Breast epithelium (tissue), 4 donors: ENCODE measurements at places on chromosomes 3 and 15. TPM values are rescaled to one million over a fixed set of nuclear protein-coding genes. Genes with fewer than 3 reads are reported as not detected.

DNA sequence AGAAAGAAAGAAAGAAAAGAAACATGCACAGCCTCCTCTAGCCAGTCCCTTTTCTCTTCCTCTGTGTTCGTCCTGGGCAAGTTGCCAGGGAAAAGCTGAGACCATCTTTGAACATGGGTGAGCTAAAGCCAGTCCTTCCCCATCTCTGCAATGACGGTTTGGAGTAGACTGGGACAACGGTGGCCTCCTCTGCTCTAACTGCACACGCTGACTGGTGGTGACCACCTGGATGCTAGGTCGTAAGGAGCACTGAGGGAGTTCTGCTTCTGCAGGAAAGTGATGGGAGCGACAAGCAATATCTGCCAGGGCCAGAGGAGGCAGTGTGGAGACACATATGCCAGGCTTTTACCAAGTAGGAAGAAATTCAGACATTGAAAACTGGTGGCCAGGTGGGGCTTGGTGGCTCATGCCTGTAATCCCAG, 111.7 kb downstream of the NUP210 start:
- no peak overlapping the region for H3K4me3 ChIP-seq
- no peak for DNase-seq
- no peak overlapping the region for H3K27ac ChIP-seq
- no peaks in the 10 kb centered on the region for H3K4me1 ChIP-seq
- H3K27me3 ChIP-seq, result no peaks in the 10 kb centered on the region

GRCh38 chr3:56839784-56840715, 38.3 kb upstream of the ARHGEF3 start:
- no peak for DNase-seq
- no peak overlapping the region for H3K27ac ChIP-seq

DNA sequence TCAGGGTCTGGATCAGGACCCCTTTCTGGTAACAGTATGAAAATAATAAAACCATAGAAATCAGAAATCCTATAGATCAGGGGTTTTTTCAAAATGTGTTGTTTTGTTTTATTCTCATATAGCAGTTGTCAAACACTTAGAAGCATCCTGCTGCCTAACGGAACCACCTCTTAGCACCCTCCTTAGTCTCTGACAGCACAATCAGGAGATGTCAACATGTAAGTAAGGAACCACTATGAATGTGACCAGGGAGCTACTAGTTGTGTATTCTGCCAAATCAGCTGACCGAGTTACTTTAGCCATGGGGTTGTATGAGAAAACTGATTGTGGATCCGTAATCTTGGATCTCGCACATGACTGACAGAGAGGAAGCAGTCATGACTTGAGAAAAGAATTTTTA, 22.2 kb downstream of the CCDC39 start:
- DNase-seq, result no peak
- no peaks in the 10 kb centered on the region for H3K36me3 ChIP-seq
- no peak overlapping the region for H3K4me3 ChIP-seq
- no peaks in the 10 kb centered on the region for H3K27me3 ChIP-seq
- no peak overlapping the region for H3K27ac ChIP-seq

- H3K27ac ChIP-seq, result no peak overlapping the region
- no peak for DNase-seq
- H3K4me3 ChIP-seq, result no peak overlapping the region
- no peaks in the 10 kb centered on the region for H3K4me1 ChIP-seq
Observed at GRCh38 chr3:124680521-124680920, 49.7 kb upstream of the UMPS start.

DNA sequence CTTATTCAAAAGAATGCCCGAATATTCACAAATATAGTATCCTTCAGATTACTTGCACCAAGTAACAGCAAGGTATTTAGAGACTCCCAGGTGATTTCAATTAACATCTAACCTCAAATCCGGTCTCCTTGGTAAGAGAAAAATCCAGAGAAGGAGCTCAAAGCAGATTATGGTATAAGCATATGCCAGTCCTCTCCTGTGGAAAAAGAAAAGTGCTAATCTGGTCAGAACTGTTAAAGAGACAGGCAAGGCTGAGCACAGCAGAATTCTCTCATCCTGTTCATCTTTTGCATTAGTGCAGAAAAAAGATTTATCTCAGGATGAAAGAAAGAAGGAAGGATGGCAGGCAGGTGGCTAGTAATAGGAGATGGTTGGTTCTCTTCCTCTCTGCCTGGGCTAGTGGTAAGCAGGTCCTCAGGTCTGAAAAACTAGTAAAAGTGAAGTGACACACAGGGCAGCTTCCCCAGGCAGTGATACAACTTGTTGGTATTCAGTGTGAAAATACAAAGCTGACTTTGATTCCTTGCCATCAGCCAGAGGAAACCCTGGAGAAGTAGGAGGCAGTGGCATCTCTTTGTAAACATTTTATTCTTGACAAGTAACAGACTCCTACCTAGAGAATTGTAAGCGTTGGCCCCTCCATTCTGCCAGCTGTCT, 14.2 kb downstream of the ATXN7 start:
- no peaks in the 10 kb centered on the region for H3K4me1 ChIP-seq
- DNase-seq, result no peak
- H3K36me3 ChIP-seq, result no peaks in the 10 kb centered on the region
- no peaks in the 10 kb centered on the region for H3K27me3 ChIP-seq

TLR9 gene
- total RNA-seq, result not detected

SV2B gene
- total RNA-seq, result 2.2 TPM

MESP2 gene
- 2.3 TPM for total RNA-seq

DNA sequence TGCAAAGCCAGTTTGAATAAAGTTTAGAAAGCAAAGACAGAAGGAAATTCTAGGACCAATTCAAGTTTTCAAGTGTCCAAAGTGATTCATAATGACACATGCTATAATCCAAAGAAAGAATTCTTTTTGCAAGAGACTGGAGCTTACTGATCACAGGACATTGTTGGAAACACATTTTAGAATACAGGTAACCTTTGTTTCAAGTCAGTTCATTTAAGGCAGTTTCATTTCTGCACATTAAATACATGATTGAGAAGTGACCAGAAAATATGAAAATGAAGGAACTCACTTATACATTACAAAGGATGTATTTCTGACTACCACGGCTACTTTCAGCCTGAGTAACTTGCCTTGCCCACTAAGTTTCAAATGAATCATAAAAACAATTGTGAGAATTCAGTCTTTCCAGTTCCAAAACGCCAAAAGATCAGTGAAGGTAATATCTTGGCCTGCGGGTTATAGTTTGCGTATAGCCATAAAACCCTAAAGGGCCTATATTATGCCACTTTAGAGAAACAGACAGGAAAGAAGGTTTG, 48.7 kb downstream of the PRICKLE2 start:
- H3K36me3 ChIP-seq, result no peaks in the 10 kb centered on the region
- no peaks in the 10 kb centered on the region for H3K27me3 ChIP-seq
- no peak overlapping the region for H3K4me3 ChIP-seq
- no peak for DNase-seq
- H3K27ac ChIP-seq, result no peak overlapping the region

- no peaks in the 10 kb centered on the region for H3K4me1 ChIP-seq
- H3K27me3 ChIP-seq, result no peaks in the 10 kb centered on the region
- no peaks in the 10 kb centered on the region for H3K36me3 ChIP-seq
- peak overlapping the region; percentile 70 for H3K27ac ChIP-seq
- peak; percentile 50 for DNase-seq
- H3K4me3 ChIP-seq, result no peak overlapping the region
Observed at GRCh38 chr3:105906836-105907235, 38.0 kb upstream of the CBLB start.

- DNase-seq, result no peak
- no peak overlapping the region for H3K27ac ChIP-seq
- H3K4me3 ChIP-seq, result no peak overlapping the region
- H3K36me3 ChIP-seq, result no peaks in the 10 kb centered on the region
- no peaks in the 10 kb centered on the region for H3K27me3 ChIP-seq
- no peaks in the 10 kb centered on the region for H3K4me1 ChIP-seq
Observed at GRCh38 chr3:61356685-61357084, 105.4 kb upstream of the FHIT start.

GRCh38 chr3:120033596-120033995, 60.7 kb downstream of the GSK3B start:
- no peaks in the 10 kb centered on the region for H3K36me3 ChIP-seq
- H3K4me3 ChIP-seq, result no peak overlapping the region

- H3K4me3 ChIP-seq, result no peak overlapping the region
- no peaks in the 10 kb centered on the region for H3K36me3 ChIP-seq
- H3K4me1 ChIP-seq, result peaks cover 4% of the 10 kb centered on the region
- H3K27ac ChIP-seq, result no peak overlapping the region
Observed at GRCh38 chr15:70436428-70436827, 326.9 kb downstream of the UACA start.

DNA sequence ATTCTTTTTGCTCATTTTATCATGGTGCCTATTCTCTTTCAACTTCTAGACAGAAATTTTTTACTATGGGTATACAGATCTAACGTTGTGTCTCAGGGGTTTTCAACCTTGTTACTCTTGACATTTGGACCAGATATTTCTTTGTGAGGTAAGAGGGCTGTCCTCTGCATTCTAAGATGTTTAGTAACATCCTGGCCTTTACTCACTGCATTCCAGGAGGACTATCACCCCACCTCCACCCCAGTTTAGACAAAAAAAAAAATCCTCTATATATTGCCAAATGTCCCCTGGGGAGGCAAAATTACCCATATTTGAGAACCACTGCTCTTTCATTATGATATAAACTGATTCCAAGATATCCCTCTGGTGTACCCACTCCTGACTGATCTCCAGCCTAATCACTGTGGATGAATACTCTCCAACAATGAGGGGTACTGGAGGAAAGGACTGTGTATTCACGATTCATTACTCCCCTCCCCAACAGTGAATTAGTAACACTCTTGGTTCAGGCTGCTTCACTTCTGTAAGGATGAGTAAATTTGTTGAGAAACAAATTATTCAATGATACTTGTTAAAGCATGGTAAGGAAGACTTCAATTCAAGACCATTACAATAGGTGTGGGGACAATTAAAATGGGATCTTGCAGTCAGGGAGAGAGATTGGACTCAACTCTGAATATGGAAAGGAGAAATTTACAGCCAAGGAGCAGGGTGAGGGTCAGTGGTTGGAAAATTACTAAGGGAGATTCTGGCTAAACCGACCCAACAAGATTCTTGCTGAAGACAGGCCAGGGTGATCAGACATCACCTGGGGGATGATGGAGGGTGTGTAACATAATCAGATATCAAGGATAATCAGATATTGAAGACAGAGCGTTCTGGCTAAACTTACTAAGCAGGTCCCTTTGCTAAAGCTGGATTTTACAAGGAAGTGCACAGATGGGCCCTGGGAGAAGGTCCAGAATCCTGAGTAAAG, 123.8 kb upstream of the DAZL start:
- H3K27me3 ChIP-seq, result no peaks in the 10 kb centered on the region
- H3K4me1 ChIP-seq, result no peaks in the 10 kb centered on the region
- no peak overlapping the region for H3K27ac ChIP-seq
- no peaks in the 10 kb centered on the region for H3K36me3 ChIP-seq
- no peak overlapping the region for H3K4me3 ChIP-seq
